ENCODE measurements at places on chromosomes 4 and X.

DNA sequence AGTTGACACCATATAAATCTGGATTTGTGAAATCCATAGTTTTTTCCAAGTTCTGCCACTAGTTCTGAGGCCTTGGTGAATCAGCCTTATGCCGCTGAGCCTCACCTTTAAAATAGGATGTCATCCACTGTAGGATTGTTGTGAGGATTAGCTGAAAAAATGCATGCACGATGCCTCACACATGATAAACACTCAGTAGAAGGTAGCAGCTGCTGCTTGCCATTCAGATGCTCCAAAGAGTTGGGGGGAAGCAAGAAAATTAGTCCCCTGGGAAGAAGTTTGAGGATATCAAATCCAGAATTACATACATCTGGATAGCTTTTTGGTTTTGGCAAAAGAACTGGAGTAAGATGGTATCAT, 7.4 kb downstream of the MMAA start:
- no peak for DNase-seq

GRCh38 chr4:152023674-152024073, 262.9 kb upstream of the GATB start:
- no peak for DNase-seq

- DNase-seq: no peak
Measured at GRCh38 chr4:3791910-3792542, 25.8 kb downstream of the ADRA2C start.

GRCh38 chr4:8103421-8104390, 54.9 kb downstream of the ABLIM2 start:
- DNase-seq: no peak

DNA sequence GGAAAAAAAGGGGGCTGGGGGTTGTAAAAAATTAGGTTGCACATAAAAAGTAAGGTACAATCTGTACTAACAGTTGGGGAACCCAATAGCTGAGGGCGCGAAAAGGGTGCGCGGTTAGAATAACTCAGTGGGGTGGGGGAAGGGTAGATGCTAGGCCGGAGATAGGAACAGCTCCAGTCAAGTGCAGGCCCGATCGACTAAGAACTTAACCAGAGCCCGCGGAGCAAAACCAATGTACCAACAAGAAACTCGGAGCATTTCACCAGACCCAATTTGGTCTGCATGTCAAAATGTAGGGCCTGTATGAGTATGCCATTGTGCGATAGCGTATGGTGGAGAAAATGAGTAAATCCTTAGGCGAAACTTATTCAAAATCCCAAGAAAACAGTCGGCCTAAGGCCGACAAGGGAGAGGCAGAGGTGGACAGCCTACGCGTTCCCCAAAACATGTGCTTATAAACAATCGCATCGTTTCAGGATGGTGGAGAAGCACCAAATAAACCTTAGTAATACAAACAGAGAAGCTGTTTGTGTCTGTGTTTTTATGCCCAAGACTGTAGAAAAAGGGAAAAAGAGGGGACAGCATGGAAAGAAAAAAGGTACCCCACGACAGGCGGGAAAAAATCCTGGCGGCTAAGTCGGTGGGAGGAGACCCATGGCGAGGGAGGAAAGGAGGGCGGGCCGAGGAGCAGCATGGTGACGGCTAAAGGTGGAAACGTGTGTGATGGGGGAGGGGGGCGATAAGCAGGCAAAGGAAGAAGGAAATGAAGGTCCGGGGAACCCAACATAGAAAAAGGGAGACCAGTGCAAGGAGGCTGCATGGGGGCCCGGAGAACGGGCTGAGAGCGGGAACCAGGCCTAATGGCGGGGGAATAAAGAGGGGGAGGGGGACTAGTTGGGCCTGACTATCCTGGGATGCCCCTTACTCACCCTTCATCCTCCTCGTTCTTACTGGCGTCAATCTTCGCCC, 990 bp downstream of the HNRNPD start:
- DNase-seq: peak; percentile 58

DNA sequence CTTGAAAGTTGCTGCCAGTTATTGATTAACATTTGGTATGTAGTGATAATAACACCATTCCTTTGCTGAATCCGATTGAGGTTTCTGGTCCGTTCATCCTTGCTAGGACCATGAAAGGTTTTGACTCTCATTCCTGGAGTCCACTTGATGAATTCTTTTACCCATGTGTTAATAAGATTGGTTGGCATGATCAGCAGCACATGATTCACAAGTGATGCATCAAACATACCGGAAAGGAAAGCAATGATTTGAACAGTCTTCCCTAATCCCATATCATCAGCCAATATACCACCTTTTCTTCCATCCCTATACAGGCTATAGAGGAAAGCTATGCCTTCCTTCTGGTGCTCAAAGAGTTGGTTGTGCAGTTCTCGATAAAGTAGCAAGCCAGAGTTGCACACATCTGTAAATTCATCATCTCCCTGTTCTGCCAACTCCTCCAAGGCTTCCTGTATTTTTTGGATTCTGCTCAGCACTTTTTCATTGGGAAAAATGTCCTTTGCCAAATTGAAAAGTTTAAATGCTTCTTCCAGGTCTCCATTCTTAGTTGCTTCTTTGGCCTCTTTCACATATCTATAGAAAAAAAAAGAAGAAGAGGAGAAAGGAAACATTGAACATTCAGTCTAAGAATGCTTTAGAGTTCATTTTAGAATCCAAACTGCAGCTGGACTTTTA, 26.7 kb downstream of the PIN4 start:
- no peak for DNase-seq

- DNase-seq: no peak
Measured at GRCh38 chrX:40054793-40055192, 43.0 kb downstream of the BCOR start.

GRCh38 chr4:169335331-169335730, 64.6 kb upstream of the SH3RF1 start:
- no peak for DNase-seq

DNA sequence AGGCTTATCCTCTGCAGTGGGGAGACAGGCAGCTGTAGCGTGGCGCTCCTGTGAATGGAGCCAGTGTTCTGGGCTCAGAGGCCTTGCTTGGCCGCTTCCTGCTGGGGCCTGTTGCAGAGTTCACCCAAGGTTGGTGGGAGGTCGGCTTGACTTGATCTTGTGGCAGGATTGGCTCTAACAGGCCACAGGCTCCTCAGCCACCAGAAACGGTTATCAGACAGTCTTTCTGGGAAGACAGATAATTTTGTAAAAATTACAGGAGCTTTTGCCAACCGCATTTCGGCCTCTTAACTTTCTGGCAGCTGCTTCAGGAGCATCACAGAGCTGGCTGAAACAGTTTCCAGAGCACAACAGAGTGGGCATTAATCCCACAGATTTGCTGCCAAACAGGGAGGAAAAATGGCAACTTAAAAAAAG, 66.4 kb downstream of the DIPK2B start:
- no peak for DNase-seq

- DNase-seq: no peak
Measured at GRCh38 chr4:66923081-66923865, 622.0 kb downstream of the CENPC start.

DNA sequence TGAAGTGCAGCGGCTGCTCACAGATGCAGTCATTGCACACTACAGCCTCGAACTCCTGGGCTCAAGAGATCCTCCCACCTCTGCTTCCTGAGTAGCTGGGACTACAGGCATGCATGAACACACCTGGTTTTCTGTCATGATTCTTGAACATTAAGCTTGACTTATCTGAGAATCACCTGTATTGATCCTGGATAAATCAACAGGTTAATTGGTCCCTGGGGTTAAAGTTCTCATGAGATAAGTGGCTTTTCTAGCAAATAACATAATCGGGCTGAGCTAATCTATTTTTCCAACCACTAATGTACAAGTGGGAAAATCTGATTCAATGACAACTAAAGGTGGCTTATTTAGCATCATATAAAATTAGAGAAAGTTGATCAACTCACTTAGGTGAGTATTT, 56.0 kb upstream of the LRAT start:
- no peak for DNase-seq

Measured in CD8-positive, alpha-beta T cell (primary cell).